ENCODE measurements at places on chromosomes 2 and 18.

- DNase-seq: no peak
These were observed 7.4 kb downstream of the DLX2 start for GRCh38 chr2:172095146-172095904.

- no peak for DNase-seq
These were observed 117.6 kb upstream of the EML6 start for GRCh38 chr2:54605836-54606235.

DNA sequence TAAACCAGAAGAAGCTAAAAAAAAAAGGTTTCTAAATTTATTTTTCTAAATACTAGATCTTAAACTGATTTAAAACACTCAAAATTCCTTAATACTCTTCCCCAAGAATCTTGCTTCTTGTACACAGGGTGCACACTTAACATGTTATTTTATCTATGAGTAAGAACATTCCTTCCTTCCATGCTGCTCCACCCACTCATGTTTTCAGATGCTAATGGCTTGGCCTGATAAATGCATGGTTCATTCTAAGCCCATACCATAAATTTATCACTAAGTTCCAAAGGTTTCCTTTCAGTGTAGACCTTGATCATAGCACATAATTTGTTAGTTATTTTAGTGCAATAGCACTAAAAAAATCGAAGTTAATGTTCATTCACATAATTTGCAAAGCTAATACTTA, 8.1 kb downstream of the FBXO48 start:
- DNase-seq: no peak

- no peak for DNase-seq
These were observed 20.8 kb upstream of the REG3G start for GRCh38 chr2:79004680-79005079.

DNA sequence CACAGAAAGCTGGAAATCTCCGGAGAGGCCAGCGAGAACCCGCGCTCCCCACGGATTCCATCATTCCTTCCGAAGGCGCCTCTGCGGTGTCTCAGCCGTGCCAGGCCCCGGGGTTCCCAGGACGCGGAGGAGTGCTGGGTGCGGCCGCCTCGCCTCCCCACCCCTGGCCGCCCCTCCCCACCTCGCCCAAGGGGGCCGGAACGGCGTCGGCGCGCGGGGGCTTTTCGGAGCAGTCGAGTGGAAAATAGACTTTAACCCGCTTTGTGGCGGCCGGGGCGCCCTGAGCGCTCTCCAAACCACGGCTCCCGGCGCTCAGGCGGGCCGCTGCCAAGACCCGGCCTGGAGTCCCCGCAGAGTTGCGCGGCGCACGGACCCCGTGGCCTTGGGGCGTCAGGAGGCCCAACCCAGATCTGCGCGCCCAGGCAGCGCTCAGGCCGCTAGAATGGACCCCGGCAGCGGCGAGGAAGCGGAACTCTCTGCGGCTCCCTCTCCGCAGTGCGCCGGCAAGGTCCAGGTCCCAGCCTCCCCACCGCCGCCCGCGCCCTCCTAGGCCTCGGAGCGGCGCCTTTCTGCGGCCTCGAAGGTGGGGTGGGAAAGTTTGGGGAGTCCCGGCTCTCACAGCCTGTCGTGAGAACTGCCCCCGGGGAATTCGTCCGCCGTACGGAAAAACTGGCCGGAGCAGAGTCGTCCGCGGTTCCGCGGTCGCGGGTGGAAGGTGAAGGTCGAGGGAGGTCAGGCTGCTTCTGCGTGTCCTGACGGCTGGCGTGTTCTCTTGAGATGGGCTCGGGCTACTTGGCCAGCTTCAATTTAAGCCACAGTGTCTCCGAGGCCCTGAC, 1.2 kb upstream of the EMX1 start:
- DNase-seq: no peak

DNA sequence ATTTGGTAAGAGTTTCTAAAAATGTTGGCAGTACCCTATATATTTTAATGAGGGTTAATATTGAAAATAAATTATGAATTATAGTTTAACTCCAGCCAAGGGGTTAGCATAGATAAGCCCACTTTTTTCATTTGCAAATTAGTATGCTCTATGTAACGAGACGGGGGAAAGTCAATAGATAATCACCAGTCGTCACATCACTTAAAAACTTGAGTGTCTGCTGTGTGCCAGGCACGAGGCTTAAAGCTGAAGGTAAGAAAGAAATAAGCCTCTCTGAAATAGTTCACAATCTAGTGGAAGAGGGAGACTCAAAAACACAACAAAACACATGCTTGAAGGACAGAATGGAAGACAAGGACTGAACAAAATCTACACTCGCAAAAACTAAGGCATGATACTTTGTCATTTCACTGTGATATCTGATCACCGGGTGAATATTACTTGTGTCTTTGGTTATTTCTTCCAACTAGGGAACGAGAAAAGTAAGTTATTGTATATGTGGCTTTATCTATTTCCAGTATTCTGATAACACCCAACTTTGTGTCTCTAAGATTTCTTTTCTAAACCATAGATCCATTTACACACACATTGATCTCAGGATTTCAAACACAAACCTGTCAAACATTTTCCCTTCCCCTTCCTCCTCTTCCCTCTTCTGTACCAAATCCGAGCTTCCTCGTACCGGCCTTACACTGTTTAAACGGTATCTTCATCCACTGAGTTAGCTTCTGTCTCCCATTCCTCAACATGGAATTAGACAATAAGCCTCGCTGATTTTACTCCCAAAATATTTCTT, 199.1 kb downstream of the PIEZO2 start:
- DNase-seq: no peak

- no peak for DNase-seq
These were observed 7.8 kb upstream of the WNT10A start for GRCh38 chr2:218872645-218873358.

DNA sequence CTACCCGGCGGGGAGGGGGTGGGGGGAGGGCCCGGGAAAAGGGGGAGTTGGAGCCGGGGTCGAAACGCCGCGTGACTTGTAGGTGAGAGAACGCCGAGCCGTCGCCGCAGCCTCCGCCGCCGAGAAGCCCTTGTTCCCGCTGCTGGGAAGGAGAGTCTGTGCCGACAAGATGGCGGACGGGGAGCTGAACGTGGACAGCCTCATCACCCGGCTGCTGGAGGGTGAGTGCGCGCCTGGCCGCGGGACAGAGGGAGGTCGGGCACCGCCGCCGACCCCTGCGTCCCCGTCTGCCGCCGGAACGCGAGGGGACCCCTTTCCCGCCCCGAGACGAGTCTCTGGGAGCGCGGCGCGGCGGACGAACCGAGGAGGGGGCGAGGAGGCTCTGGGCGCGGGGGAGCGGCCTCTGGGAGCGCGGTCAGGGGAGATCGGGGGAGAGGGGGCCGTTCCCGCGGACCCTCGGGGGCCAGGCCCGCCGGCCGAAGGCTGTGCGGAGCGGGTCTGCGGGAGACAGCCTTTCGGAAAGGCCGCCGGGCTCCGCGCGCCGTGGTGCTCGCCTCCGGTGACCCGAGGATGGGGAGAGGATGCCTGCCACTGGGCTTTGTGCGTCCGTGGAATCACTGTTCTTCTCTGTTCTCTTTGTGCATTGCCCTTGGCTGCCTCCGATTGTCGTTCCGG, 463 bp downstream of the PPP1CB start:
- DNase-seq: no peak

GRCh38 chr2:85549826-85550225, 10.9 kb downstream of the MAT2A start:
- DNase-seq: no peak

GRCh38 chr2:48721158-48721557, 34.4 kb downstream of the LHCGR start:
- no peak for DNase-seq

DNA sequence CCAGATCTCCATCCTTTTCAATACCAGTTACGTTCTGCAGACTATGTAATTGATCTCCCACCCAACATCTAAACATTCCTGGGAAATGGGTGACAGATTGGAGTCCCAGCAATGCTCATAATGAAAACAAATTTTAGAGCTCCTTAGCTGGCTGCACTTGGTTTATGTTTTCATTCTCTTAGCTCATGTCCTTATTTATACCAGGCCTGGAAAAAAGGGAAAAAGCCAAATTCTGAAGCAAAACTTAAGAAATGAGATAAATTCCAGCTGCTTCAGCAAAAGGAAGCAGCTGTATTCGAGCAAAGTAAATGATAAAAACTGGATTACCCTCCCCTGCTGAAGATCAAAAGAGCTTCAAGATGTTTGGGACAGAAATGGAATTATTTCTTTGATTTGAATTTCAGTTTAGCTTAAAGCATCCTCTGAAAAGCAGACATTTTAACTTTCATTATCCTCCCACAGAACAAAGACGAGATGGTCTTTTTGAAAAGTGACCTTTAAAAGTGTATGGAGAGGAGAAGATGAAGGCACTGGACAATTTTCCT, 196.5 kb upstream of the THUMPD2 start:
- no peak for DNase-seq

- DNase-seq: no peak
These were observed 1.6 kb upstream of the ARHGEF33 start for GRCh38 chr2:38887902-38888554.

DNA sequence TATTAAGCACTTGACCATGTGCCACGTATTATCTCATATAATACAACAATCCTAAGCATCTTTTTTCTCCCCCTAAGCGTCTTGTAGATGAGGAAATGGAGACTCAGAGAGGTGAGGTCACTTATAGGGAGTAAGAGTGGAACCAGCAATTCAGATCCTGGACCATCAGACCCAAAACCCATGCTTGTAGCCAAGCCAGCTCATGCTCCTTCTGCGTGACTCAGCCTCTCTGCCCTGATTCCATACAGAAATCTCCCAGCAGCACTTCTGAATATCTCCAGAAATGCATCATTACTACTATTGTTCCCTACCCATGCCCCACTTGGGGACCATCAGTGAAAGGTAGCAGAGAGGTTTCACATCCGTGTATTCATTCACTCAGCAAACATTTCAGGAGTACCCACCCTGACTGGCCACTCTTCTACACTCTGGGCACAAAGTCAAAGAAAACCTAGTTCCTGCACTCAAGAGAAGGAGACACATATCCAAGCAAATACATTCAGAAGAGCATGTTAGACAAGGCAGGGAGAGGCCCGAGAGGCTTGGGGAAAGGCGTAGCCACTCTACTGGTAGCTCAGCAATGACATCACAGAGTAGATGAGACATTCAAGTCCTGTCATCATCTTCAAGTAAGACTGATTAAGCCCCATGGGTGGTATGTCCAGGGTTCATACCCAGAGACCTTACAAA, 141.9 kb downstream of the MTCL1 start:
- no peak for DNase-seq

- DNase-seq: no peak
These were observed 87.6 kb downstream of the SEMA4F start for GRCh38 chr2:74741629-74742028.

DNA sequence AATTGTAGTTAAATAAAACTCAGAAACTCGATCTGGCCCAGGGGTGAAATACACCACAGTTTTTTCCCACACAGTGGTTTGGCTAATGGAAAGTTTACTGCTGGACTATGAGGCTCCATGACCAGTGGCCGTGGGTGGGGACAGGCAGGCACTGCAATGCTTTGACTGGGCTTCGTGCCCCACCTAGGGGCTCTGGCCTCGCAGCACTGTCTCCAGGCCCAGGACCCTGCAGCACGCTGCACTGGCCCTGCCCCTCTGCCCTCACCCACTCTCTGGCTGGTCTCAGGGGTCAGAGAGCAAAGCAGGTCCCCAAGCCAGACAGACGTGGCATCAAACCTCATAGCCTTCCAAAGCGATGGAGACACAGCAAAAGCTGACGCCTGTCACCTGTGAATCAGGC, 13.4 kb upstream of the B3GNT7 start:
- no peak for DNase-seq

DNA sequence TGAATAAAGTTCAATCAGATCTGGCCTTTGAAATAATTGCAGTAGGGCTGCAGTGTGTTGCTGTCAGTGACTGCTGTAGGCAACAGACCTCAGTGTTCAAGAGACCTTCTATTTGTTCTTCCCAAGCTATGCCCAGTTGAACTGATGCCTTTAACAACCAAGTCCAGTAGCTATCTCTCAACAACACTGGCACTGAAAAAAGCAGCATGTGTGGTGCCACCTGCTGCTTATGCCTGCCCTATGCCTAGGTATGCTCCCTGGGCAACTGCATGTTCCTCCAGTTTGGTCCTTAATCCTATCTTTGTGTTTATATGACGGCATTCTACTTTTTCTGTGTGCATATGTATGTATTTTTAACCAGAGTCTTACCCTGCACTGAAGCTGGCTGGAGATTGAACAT, 523.9 kb upstream of the MEX3C start:
- DNase-seq: no peak

DNA sequence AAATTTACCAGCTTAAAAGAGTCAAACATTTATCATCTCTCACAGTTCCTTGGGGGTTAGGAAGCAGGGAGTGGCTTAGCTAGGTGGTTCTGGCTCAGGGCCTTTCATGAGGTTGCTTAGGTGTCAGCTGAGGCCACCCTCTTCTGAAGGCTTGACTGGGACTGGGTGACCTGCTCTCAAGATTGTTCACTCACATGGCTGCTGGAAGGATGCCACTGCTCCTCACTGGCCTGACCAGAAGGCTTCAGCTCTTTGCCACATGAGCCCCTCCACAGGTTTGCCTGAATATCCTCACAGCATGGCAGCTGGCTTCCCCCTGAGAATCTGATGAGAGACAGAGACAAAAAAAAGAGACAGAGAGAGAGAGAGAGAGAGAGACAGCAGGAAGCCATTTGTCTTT, 17.3 kb upstream of the RNF152 start:
- no peak for DNase-seq

DNA sequence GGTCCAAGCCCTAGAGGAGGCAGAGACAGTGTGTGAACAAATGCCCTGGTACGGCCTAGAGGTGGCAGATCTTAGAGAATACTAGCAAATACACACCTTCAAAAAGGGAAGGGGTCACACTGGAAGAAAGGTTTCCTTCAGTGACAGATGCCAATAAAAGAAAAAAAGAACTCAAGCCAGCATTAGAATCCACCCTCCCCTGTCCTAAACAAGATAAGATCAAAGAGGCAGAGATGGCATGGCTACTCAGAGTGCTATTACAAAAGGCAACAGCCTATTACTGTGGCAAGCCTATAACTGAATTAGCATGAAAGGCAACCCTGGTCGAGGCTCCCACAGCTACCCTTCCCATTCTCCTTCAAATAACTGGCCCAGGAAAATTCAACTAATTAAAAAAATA, 69.6 kb downstream of the SMC6 start:
- DNase-seq: no peak

DNA sequence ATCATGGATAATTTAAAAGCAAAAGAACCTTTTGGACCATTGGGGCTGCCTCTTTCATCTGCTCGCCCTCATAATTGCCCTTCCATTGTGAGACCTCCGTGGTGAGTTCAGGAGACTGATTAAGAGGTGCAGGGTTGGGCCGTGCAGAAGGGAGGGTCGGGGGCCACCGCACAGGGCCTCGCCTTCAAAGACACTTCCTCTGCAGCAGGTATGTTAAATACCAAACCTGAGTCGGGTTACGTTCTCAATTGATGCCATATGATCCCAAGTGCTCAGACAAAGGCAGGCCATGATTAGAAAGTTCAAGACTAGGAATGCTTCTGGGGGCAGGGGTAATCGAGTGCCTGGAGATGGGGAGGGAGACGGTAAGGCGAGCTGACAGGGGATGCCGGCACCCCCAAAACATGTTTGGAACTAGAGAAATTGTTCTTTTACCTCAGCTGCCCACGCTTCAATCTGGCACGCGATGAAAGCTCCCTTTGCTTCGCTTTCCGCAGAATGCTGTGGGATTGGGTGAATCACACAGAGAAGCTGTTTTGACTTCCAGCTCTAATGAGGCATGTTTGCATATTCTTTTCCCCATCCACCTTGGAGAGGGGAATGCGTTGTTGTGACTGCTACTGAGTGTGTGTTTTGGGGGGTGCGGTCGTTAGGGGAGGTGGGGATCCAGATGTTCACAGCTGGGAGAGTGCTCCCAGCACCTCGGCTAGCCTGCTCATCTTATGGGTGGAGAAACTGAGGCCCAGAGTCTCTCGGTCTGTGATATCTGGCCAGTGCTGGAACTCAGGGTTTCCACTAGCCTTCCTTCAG, 309.1 kb downstream of the MYCN start:
- no peak for DNase-seq
